ENCODE measurements at places on chromosomes 2 and 18.

DNA sequence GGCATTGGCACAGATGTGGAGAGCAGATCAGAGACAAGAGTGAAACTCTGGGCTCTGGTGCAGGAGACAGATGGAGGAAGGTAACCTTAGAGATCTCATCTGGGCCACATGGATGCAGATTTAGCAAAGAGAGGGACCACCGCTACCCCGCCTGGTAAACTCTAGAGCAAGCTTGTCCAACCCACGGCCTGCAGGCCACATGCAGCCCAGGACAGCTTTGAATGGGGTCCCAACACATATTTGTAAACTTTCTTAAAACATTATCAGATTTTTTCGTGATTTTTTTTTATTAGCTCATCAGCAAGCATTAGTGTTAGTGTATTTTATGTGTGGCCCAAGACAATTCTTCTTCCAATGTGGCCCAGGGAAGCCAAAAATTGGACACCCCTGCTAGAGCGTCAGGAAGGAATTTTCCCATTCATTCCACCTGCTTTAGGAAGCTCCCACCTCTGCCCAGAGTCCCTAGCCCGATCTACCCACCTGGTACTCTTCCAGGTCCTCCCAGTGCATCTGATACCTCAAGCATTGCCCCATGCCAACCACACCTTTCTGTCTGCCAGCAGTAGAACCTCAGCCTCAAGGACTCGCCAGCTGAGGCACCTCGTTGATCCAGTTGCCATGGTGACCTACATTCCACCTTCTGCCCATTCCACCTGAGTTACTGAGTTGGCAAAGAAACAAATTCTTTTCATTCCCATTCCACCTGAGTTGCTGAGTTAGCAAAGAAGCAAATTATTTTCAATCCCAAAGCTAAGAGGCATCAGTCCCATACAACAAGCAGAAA, at the start of gene CIB4:
CIB4 (minus strand) TSS at position 586 of the 784 bp plus-strand sequence; CDS start at position 534, 52 bp downstream.
- no peak for DNase-seq

- DNase-seq, result no peak
Observed at GRCh38 chr2:24918326-24919036, 1.6 kb downstream of the ADCY3 start.

- DNase-seq, result no peak
Observed at GRCh38 chr2:140641163-140641562, 1489.7 kb downstream of the LRP1B start.

DNA sequence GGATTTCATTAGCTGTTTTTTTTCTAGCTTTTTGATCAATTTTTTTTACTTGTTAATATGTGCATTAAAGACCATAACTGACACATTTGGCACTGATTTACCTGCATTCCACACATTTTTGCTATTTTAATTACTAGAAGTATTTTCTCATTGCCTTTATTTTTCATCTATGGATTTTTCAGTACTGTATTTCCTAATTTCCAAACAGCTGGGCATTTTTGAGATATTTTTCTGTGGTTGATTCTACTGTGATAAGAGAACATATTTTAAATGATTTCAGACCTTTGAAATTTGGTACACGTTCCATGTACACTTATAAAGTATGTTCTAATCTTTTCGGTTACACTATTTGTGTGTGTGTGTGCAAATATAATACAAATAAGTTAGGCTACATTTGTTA, 135.3 kb downstream of the PARD3B start:
- DNase-seq, result no peak

DNA sequence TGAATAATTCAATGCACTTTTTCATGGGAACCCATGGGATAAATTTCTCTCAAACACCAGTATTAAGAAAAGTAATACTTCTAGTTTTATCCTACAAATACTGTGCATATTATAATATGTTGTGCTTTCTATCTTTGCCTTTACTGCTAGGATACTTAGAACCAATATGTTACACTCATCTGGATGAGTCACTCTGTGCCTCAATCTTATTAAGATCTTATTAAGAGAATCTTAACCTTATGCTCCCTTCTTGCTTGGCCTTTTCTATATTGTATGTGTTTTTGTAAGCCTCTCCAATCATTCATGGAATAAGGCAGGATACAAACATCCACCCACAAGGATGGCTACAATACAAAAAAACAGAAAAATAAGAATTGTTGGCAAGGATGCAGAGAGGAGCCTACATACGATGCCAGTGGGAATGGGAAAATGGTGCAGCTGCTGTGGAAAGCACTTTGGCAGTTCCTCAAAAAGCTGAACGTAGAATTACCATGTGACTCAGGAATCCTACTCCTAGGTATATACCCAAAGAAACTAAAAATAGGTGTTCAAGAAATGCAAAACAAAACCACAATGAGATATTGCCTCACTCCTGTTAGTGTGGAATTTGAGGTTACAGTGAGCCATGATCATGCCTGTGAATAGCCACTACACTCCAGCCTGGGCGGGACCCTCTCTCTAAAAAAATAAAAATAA, 10.7 kb upstream of the TWSG1 start:
- DNase-seq, result no peak

DNA sequence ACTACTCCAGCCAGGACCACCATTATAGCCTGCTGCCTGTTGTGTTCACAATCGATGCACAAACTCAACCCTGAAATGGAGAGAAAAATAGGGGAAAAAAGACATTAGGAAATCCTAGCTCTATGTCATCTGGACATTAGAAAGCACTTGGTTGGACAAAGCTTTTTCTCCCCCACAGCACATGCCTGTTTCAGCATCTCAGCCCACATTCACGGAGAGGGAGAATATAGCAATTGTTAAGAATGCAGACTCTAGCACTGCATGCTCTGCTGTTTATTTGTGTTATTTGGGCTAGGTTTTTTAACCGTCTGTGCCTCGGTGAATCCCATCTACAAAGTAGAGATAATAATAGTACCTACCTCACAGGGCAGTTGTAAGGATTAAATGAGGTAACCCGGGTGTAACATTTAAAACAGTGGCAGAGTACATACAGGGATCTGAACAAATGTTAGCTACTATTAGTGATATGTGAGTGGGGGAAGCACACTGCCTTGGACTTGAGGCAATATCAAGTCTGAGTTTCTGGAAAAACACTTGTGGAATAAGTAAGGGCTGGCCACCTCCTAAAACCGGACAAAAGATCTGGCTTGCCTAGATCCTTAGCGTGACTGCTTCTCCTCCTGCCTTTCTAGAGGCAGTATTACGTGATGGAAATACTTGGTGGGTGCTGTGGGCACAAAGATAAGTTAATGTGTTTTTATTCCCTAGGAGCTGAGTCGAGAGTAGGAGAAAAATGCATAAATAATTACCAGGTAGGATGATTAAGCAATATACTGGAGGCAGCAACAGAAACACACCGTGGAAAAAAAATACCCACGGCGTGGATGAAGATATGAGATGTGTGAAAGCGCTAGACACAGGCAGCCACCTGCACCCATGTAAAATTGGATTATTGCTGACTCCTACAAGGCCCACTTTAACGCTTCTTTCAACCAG, 1.0 kb upstream of the PPP1CB start:
- DNase-seq, result peak; percentile 6

GRCh38 chr2:5734859-5735520, 42.8 kb downstream of the SOX11 start:
- DNase-seq, result no peak
